ENCODE measurements at places on chromosomes 6 and 20.
A peak's percentile ranks its signal among the peaks of the same experiment; 100 is the strongest.

DNA sequence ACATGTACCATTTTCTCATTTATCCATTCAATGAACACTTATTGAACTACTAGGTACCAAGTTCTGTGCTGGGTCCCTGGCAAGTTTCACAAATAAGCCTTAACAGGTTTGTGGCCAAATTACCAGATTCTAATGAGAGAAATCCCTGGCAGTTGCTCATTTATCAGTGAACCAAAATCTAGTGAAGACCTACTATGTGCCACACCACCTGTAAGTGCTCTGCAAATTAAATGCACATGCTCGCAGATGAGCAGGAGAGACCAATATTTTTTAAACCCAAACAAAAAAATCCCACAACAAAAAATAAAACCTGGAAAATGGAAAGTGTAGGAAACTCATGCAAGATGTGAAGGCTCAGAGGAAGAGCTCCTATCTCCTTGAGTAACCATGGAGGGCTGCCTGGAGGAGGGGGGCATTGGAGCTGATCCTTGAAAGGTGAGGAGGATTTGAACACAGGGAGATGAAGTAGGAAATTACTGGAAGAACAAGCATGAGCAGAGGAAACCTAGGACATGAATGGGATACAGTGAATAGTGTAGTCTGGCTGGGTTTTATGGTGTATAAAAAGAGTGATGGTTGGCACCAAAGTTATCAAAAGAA lies 48.9 kb downstream of the CDH22 start:
- H3K36me3 ChIP-seq: no peaks in the 10 kb centered on the region
- no peak overlapping the region for H3K27ac ChIP-seq
- no peak for ATAC-seq
- peaks cover 97% of the 10 kb centered on the region for H3K27me3 ChIP-seq
- H3K4me1 ChIP-seq: no peaks in the 10 kb centered on the region

DNA sequence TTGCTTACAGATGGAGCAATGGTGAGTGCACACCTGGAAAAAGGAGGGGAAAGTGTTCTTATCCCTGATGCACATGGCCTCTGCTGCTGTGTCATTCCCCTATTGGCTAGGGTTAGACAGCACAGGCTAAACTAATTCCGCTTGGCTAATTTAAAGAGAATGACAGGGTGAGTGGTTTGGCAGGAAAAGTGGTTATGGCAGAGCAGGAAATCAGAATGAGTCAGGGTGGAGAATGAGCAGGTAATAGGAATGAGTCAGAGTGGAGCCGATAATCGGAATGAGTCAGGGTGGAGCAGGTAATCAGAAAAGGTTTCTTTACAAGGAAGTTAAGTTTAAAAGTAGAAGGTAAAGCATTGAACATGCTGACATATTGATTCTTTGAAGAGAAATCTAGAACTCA lies 355.5 kb upstream of the HTR1E start:
- H3K27ac ChIP-seq: no peak overlapping the region
- H3K4me1 ChIP-seq: no peaks in the 10 kb centered on the region
- no peaks in the 10 kb centered on the region for H3K36me3 ChIP-seq
- H3K27me3 ChIP-seq: no peaks in the 10 kb centered on the region
- no peak for ATAC-seq

- no peak for ATAC-seq
- no peaks in the 10 kb centered on the region for H3K36me3 ChIP-seq
- H3K4me1 ChIP-seq: no peaks in the 10 kb centered on the region
- no peak overlapping the region for H3K4me3 ChIP-seq
- no peak overlapping the region for H3K27ac ChIP-seq
Measured at GRCh38 chr6:77389402-77389801, 73.9 kb downstream of the HTR1B start.

DNA sequence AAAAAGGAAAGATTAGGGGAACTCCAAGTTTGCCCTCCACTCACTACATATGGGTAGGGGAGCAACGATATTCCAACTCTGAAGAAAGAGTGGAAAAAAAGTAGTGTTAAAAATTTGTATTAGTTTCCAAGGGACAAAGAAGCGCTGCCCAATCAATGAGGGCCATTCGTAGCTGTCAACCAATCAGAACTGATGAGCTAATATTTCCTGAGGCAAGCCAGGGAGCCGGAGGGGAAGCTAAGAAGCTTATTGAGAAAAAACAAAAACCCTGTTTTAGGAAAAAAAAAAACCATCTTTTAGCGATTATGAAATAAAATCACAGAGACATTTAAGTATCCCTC lies 59.5 kb downstream of the TRIM38 start:
- H3K4me3 ChIP-seq: peak overlapping the region; percentile 76
- H3K36me3 ChIP-seq: no peaks in the 10 kb centered on the region
- H3K27me3 ChIP-seq: no peaks in the 10 kb centered on the region
- peak overlapping the region; percentile 99 for H3K27ac ChIP-seq
- ATAC-seq: peak; percentile 20
- peaks cover 6% of the 10 kb centered on the region for H3K4me1 ChIP-seq

DNA sequence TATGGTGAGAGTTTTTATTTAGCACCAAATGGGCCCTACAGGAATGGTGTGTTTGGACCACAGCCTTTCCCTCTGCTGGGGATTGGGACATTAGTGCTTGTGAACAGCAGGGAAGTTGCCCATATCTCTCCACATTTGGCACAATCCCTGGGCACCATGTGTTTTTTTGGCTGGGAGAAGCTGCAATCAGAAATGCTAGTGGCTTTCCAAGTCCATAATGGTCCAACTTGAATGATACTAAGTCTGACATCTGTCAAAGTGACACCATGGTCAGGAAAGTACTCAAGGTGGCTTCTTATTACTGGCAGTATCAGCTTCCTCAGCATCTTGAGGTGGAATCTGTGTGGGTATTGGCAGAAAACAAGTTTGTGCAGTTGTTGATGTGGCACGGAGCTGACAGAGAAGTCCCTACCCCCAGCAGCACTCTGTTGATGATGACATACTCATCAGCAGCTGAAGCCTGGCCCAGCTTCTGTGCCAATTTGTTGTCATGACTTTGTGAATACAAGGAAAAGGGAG lies 53.0 kb downstream of the SASH1 start:
- H3K36me3 ChIP-seq: peaks cover 13% of the 10 kb centered on the region
- no peak for ATAC-seq
- peaks cover 10% of the 10 kb centered on the region for H3K4me1 ChIP-seq
- H3K4me3 ChIP-seq: no peak overlapping the region
- H3K27ac ChIP-seq: no peak overlapping the region

GRCh38 chr20:36415475-36416002 lies 109.4 kb downstream of the DLGAP4 start:
- no peaks in the 10 kb centered on the region for H3K4me1 ChIP-seq
- H3K36me3 ChIP-seq: no peaks in the 10 kb centered on the region
- peaks cover 56% of the 10 kb centered on the region for H3K27me3 ChIP-seq
- no peak for ATAC-seq
- H3K27ac ChIP-seq: no peak overlapping the region

DNA sequence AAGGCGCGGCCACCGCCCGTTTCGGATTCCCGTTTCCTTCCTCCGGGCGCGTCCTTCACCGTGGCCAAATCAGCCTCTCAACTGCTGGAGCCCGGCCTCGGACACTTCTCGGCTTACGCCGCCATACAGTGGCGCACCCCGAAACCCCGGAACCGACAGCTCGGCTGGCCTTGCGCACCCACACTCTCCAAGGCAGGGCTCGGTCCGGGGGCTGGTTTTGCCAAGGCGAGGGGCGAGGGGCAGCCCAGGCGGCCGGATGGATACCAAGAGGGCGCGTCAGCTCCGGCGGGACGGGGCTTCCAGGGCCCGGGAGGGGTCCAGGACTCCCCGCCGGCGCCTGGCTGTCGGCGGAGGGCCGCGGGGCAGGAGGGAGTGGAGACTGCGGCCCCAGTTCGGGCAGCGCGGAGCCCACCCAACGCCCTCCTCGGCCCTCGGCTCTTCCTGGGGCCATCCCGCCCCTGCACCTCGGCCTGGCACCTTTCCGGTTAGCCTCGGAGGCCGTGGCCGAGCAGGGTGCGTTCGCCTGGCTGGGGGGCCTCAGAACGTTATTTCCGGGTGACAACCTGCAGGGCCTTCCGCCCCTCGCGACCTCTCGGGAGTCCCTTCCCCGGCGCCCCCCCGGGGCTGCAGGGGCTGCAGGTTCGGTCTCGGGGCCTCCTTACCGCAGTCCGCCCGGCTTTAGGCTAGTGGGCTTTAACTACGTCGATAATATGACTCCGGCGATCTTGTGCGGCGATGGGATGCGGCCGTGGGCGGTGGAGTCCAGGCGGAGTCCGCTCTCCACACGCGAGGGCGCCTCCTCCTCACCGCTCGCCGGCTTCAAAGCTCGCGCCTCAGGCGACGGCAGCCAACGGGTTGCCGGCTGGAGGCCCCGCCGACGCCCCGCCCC lies 697 bp upstream of the CEP43 start:
- H3K27ac ChIP-seq: peak overlapping the region; percentile 71
- no peak for ATAC-seq
- H3K4me1 ChIP-seq: peaks cover 33% of the 10 kb centered on the region
- H3K27me3 ChIP-seq: no peaks in the 10 kb centered on the region

DNA sequence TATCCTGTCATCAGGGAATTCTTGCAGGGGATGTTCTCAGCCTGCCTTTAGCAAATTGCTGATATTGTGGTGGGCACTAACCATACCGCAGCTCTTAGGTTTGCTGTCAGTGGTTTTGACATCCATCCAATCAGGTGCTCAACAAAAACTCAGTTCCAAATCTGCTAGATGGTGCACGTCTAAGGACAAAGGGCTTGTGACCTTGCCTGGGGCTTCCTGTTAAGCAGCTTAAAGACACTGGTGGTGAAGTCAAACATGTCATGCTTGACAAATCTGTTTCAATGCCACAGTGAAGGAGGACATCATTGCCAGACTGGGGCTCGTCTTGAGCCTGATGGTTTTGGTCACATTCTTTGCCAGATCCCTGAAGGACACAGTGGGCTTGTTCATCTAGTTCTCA lies 179.8 kb upstream of the NOX3 start:
- H3K27me3 ChIP-seq: no peaks in the 10 kb centered on the region
- H3K36me3 ChIP-seq: no peaks in the 10 kb centered on the region
- no peak overlapping the region for H3K4me3 ChIP-seq
- no peaks in the 10 kb centered on the region for H3K4me1 ChIP-seq

GRCh38 chr6:143449714-143450452 lies 612 bp downstream of the ADAT2 start:
- no peak for ATAC-seq
- peak overlapping the region; percentile 51 for H3K4me3 ChIP-seq
- no peaks in the 10 kb centered on the region for H3K27me3 ChIP-seq
- peaks cover 7% of the 10 kb centered on the region for H3K36me3 ChIP-seq
- H3K27ac ChIP-seq: peak overlapping the region; percentile 79
- H3K4me1 ChIP-seq: peaks cover 5% of the 10 kb centered on the region

DNA sequence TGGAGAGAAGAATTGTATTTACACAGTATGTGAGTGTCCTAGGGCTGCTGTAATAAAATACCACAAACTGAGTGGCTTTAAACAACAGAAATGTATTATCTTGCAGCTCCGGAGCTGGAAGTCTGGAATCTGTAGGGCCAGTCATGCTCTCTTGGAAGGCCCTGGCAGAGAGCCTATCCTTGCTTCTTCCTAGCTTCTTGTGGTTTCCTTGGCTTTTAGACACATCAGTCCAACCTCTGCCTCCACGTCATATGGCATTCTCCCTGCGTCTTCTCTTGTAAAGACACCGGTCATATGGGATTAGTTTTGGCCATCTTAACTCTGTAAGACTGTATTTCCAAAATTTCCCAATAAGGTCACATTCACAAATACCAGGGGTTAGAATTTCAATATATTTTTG lies 10.8 kb downstream of the FNDC1 start:
- H3K27me3 ChIP-seq: no peaks in the 10 kb centered on the region
- no peaks in the 10 kb centered on the region for H3K36me3 ChIP-seq
- H3K4me3 ChIP-seq: no peak overlapping the region
- no peak overlapping the region for H3K27ac ChIP-seq

DNA sequence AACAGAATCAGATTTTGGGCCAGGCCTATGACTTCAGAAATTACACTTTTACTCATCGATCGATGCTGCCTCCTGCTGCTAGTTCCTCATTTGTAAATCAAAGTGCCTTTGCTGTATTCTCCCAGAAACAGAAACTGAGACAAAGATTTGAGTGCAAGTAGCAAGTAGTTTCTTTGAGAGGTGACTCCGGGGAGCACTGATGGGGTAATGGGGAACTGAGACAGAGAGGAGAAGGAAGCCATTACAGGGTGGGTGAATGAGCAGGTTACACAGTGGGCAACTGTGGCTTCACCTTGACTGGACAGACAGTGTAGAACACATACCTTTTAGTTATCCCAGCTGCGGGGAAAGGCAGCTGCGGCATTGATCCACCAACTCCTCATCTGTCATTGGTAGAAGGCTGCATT lies 9.7 kb upstream of the CD40 start:
- no peak overlapping the region for H3K27ac ChIP-seq
- ATAC-seq: no peak
- no peaks in the 10 kb centered on the region for H3K4me1 ChIP-seq
- peaks cover 57% of the 10 kb centered on the region for H3K27me3 ChIP-seq
- no peaks in the 10 kb centered on the region for H3K36me3 ChIP-seq

GRCh38 chr20:2805689-2806350 lies 5.4 kb upstream of the CPXM1 start:
- peaks cover 100% of the 10 kb centered on the region for H3K27me3 ChIP-seq
- H3K36me3 ChIP-seq: no peaks in the 10 kb centered on the region
- H3K4me3 ChIP-seq: no peak overlapping the region
- H3K27ac ChIP-seq: no peak overlapping the region
- no peak for ATAC-seq

DNA sequence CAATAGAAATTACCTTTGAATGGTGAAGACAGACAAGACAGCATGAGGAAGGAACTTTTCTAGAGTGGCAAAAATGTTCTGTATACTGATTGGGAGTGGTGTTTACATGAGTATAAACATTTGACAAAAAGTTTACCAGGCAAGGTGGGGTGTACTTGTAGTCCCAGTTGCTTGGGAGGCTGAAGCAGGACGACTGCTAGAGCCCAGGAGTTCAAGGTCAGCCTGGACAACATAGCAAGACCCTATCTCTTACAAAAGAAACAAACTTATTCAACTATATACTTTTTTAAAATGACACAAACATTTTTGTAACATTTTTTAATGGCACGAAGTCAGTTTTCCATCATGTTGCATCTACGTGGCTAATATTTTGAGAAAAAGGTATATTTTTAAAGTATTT lies 40.5 kb downstream of the ZHX3 start:
- H3K27ac ChIP-seq: no peak overlapping the region
- H3K4me3 ChIP-seq: no peak overlapping the region
- peaks cover 51% of the 10 kb centered on the region for H3K4me1 ChIP-seq
- no peak for ATAC-seq
- H3K36me3 ChIP-seq: no peaks in the 10 kb centered on the region
- H3K27me3 ChIP-seq: no peaks in the 10 kb centered on the region

DNA sequence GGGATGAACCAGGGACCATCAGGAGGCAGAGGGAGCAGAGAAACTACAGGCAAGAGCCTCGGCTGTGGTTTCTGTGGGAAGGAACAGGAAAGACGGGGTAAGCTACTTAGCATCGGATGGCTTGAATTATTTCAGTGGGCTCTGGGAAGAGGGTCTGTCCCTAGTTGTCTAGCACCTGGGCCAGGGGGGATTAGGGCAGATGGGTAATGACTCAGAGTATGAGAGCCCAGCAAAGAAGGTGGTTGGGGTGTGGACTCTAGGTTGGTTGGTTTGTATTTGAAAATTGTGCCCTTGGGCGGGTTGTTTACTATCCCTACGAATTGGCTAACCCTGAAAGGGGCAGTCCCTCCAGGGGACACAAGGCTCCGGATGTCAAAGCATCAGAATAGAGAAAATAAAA lies 148.5 kb upstream of the TAB2 start:
- no peak for ATAC-seq
- no peaks in the 10 kb centered on the region for H3K4me1 ChIP-seq
- H3K27ac ChIP-seq: peak overlapping the region; percentile 41
- no peaks in the 10 kb centered on the region for H3K27me3 ChIP-seq
- no peaks in the 10 kb centered on the region for H3K36me3 ChIP-seq

GRCh38 chr6:121748850-121749249 lies 313.4 kb downstream of the GJA1 start:
- no peaks in the 10 kb centered on the region for H3K36me3 ChIP-seq
- H3K4me1 ChIP-seq: no peaks in the 10 kb centered on the region
- H3K27ac ChIP-seq: no peak overlapping the region
- no peaks in the 10 kb centered on the region for H3K27me3 ChIP-seq
- no peak overlapping the region for H3K4me3 ChIP-seq

Measured in gastroesophageal sphincter (tissue), 4 donors.